ENCODE measurements at places on chromosomes 7 and 10. TPM values are rescaled to one million over a fixed set of nuclear protein-coding genes. Genes with fewer than 3 reads are reported as not detected.

The CHRM2 gene
- total RNA-seq: 2.9 TPM

The IDI2 gene
- not detected for total RNA-seq

The FBH1 gene
- 49.1 TPM for total RNA-seq

The IRF5 gene
- 13.3 TPM for total RNA-seq

The FAM237B gene
- total RNA-seq: not detected

The CC2D2B gene
- not detected for total RNA-seq

Data from mesangial cell (primary cell).